ENCODE measurements at places on chromosomes 3 and 15. TPM values are rescaled to one million over a fixed set of nuclear protein-coding genes. Genes with fewer than 3 reads are reported as not detected.

GRCh38 chr3:55884491-55885285, 397.6 kb upstream of the WNT5A start:
- DNase-seq = no peak

- no peak for DNase-seq
Measured at GRCh38 chr15:99480016-99480810, 85.6 kb upstream of the MEF2A start.

DNA sequence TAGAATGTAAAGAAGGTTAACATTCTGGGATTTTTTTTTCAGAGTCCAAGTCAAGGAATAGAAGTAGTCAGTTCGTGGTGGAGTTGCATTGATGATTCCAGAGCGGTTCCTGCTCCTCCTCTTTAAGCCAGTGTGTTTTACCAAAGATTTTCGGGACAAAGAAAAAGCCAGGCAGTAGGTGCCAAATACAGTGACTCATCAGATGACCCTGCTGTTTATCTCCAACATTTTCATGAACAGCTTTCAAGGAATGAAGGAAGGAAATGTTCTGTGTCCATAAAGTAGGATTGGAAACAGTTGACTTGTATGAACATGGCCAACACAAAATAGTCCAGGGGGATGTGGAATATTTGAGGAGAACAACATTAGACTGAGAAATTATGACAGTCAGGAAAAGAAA, 142.4 kb upstream of the TMC3 start:
- DNase-seq = no peak

- peak; percentile 42 for DNase-seq
Measured at GRCh38 chr3:134092208-134092701, 62.5 kb upstream of the SLCO2A1 start.

- DNase-seq = no peak
Measured at GRCh38 chr3:20344400-20344959, 158.5 kb upstream of the SGO1 start.

- peak; percentile 68 for DNase-seq
Measured at GRCh38 chr3:147410526-147411237, 1.5 kb downstream of the ZIC1 start.

- DNase-seq = no peak
Measured at GRCh38 chr3:162489853-162490252, 993.2 kb downstream of the OTOL1 start.

- DNase-seq = no peak
Measured at GRCh38 chr15:67548236-67548852, 5.8 kb downstream of the MAP2K5 start.

DNA sequence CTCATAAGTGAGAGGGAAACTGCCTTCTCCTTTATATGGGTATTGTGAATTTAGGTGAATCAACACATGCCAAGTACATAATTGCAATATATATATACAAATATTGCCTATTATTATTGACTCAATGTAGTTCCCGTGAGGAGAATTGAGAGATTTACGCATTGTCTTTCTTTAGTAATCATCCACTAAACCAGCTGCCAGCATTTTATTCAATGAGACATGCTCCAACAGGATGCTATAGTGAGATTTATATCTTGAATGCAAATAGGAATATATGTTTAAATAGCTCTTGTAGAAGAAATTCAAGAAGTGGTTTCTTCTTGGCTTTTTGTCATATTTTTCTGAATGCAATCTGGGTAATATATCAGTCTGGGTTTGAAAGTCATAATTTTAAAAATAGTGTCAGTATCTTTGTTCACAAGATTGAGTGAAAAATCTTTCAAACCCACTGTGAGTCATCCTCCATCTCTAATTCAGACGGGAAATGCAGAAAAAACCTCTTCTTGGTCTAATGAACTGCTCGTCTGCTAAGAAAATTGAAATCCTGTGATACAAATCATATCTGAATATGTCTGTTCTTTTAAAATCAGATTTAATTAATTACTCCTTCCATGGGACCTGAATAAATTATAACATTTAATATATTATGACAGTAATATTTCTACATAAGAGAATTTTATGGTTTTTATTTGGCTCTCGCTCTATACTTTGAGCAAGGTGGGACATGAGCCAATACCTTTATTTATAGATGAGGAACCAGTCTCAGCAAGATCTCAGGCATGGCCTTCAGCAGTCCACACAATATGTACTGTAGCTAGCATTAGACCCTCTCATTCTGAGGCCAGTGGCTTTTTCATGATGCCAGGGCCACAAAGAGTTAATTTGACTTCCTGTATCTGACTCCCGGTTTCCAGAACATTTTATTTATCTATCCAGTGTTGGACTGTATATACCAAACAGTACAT, 516.0 kb downstream of the GABRG3 start:
- DNase-seq = no peak

GRCh38 chr3:37988931-37989525, 1.6 kb upstream of the VILL start:
- peak; percentile 67 for DNase-seq

- no peak for DNase-seq
Measured at GRCh38 chr3:33789183-33789954, 9.1 kb upstream of the PDCD6IP start.

DNA sequence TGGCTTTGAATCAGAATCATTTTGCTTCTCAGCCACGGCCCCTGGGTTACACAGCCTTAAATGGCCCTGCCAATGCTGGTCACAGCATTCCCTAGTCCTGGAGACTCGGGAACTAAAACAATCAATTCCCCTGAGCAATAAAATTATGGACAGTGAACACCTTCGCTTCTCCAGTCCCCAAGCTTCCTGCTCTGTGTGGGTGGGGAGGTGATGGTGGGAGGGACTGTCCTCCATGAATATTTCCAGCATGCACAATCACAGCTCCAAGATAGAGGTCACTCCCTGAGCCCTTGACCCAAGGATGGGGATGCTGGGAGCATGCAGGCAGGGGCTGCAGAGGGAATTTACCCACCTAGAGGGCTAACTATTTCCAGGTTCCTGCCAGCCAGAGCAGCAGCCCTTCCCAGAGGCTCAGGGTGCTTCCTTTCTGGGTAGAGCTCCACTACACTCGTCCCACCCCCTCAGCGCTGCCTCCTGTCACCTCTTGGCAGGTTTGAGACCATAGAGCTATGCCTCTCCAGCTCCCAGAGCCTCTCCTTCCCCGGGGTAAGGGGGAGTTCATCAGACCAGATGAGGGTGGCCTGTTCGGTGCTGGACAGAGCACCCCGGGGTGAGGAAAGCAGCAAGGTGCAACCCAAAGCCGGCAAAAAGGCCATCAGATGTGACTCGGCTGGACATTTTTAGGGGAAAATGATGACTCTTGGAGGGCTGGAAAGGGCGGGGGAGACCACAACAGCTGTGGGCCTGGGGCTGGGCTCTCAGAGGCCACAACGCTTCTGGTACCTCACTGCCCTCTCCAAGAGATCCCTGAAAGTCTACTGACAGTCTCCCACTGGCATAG, 14.5 kb upstream of the CCDC33 start:
- no peak for DNase-seq

CFAP100 gene
- not detected for polyA plus RNA-seq

TRH gene
- polyA plus RNA-seq = not detected

KBTBD12 gene
- 0.05 TPM for polyA plus RNA-seq

LIPH gene
- polyA plus RNA-seq = 0.38 TPM

KLHL25 gene
- polyA plus RNA-seq = 1.00 TPM
